ENCODE measurements at places on chromosomes 3 and 15. TPM values are rescaled to one million over a fixed set of nuclear protein-coding genes. Genes with fewer than 3 reads are reported as not detected.
A peak's percentile ranks its signal among the peaks of the same experiment; 100 is the strongest.

DNA sequence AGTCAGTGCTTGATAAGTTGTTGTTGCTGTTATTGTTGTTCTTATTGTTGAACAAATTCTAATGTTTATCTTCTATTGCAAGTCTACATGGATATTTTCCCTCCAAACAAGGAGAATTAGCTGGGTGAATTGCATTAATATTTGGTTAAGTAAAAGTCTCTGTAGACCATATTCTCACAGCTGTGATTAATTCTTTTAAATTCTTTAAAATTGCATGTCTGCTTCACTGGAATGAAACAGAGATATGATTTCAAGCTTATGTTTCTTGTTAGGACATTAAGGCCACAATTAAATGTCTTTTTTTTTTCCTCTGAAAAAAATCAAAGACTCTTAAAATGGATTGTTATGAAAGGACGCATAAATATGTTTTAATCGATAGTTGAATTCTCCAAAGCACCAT, 153.4 kb downstream of the EBLN2 start:
- H3K4me3 ChIP-seq, result peak overlapping the region; percentile 42
- H3K27ac ChIP-seq, result peak overlapping the region; percentile 56
- H3K36me3 ChIP-seq, result no peaks in the 10 kb centered on the region
- H3K27me3 ChIP-seq, result no peaks in the 10 kb centered on the region

DNA sequence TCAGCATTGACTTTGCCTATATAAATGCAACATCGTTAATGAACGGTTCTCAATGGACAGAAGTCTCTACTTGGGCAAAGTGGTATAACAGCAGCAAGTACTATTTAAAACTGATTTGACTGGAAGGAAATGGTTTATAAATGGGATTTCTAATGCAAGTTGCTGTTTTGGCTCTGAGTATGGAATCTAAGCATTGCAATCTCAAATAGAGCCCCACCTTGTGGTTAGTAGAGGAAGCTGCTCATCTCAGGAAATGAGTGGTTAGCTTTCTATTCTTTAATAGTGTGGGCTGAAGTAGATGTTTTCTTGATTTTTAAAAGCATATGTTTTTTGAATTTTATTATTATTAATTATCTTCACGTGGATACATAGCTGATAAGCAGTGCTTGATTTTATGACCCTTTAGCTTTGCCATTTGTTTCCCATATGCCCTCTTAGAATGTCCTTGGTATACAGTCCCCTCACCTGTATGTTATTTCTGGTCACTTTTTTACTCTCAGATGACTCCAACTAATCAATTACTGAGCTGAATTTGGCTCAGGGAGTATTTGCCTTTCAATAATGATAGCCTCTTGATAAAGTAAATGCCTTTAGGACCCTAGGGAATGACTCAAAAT, 67.1 kb downstream of the OXSM start:
- peaks cover 11% of the 10 kb centered on the region for H3K4me1 ChIP-seq
- no peak overlapping the region for H3K4me3 ChIP-seq
- H3K27ac ChIP-seq, result no peak overlapping the region
- no peaks in the 10 kb centered on the region for H3K36me3 ChIP-seq

- H3K27me3 ChIP-seq, result no peaks in the 10 kb centered on the region
- no peaks in the 10 kb centered on the region for H3K36me3 ChIP-seq
- H3K27ac ChIP-seq, result peak overlapping the region; percentile 84
Measured at GRCh38 chr3:136464502-136464901, 214.4 kb downstream of the PCCB start.

The CGNL1 gene
- 0.13 TPM for total RNA-seq

DNA sequence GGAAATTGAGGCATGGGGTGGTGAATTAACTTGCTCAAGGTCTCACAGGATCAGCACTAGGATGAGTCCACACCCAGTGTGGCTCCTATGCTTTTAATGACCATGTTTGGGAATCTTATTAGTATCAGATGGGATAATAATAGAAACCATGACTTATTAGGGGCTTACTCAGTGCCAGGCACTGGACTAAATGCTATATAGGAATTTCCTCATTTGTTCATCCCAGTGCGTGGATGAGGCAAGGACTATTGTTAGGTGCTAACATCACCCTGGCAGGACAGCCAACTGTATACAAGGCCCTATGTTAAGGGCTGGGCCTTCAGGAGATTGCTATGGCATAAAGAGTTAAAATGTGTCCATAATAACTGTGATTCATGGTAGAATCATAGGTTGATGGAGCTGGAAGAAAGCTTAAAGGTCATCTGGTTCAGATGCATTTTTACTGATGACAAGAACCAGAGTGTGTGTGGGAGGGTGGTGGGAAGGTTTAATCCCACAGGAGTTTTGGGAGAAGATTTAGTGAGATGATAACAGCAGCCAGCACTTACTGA, 4.7 kb upstream of the FEM1B start:
- H3K36me3 ChIP-seq, result no peaks in the 10 kb centered on the region
- H3K27ac ChIP-seq, result peak overlapping the region; percentile 87
- H3K4me3 ChIP-seq, result peak overlapping the region; percentile 59
- H3K27me3 ChIP-seq, result no peaks in the 10 kb centered on the region

Data from GM23248 (cell line).